Tibial artery (tissue), 4 donors: ENCODE measurements at places on chromosomes 5 and 9.

GRCh38 chr5:75337366-75338021 is 474 bp downstream of the HMGCR start:
- H3K4me3 ChIP-seq = peak overlapping the region; percentile 80
- H3K36me3 ChIP-seq = no peaks in the 10 kb centered on the region
- H3K4me1 ChIP-seq = peaks cover 8% of the 10 kb centered on the region
- peak overlapping the region; percentile 87 for H3K27ac ChIP-seq

DNA sequence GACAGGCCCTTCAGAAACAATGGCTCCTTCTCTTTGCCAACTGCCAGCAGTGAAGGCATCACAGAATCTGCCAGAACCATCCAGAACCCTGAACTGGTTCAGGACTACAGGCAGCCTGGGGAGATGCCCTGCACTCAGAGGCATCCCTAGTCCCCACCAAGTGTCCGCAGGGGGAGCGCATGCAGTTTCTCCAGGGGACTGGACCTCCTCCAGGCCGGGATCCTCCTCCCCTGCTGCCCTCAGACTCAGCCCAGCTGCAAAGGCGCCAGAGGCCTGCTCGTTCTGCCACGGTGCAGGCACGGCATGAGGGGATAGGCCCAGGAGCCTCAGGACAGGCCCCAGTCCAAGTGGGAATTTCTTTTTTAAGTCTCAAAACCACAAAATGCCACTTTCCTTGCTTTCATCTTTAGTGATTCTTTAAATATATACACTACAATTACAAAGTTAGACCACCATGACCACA is 72.0 kb downstream of the SEMA4D start:
- no peaks in the 10 kb centered on the region for H3K36me3 ChIP-seq
- no peaks in the 10 kb centered on the region for H3K27me3 ChIP-seq
- no peak overlapping the region for H3K4me3 ChIP-seq
- H3K4me1 ChIP-seq = no peaks in the 10 kb centered on the region
- no peak for DNase-seq
- H3K27ac ChIP-seq = no peak overlapping the region

DNA sequence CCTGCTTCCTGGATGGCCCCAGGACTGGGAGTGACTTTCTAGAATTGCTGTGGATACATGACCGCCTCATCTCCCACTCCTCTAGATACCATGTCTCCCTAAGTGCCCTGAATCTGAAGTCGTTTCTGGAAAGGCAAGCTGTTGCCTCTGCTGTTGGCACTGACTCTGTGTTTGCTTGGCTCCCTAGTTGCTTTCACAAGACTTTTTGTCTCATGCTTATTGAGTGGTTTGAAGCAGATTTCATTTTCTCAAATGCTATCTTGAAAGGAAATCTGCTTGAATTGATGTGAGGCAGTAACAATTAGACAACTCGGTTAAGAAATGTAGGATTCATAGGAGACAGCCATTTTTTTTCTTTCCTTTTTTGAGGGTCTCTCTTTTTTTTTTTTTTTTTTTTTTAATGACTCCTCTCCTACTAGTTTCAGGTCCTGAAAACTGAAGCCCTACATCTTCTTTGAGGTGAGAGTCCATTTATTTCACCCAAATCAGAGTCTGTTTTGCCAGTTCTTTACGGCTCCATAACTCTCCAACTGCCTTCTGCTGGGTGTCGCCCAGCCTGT is 65.9 kb downstream of the PRDM6 start:
- H3K4me3 ChIP-seq = no peak overlapping the region
- no peaks in the 10 kb centered on the region for H3K27me3 ChIP-seq
- no peaks in the 10 kb centered on the region for H3K36me3 ChIP-seq
- H3K27ac ChIP-seq = peak overlapping the region; percentile 64
- peaks cover 89% of the 10 kb centered on the region for H3K4me1 ChIP-seq

GRCh38 chr9:131950487-131950886 is 129.2 kb downstream of the MED27 start:
- H3K36me3 ChIP-seq = no peaks in the 10 kb centered on the region
- H3K4me1 ChIP-seq = peaks cover 14% of the 10 kb centered on the region

- no peak for DNase-seq
- H3K27ac ChIP-seq = no peak overlapping the region
- H3K27me3 ChIP-seq = no peaks in the 10 kb centered on the region
- no peak overlapping the region for H3K4me3 ChIP-seq
- H3K4me1 ChIP-seq = peaks cover 8% of the 10 kb centered on the region
- no peaks in the 10 kb centered on the region for H3K36me3 ChIP-seq
Observed at GRCh38 chr5:65823204-65823603, 101.2 kb downstream of the NLN start.

- H3K27ac ChIP-seq = no peak overlapping the region
- H3K4me1 ChIP-seq = no peaks in the 10 kb centered on the region
- H3K27me3 ChIP-seq = no peaks in the 10 kb centered on the region
- H3K36me3 ChIP-seq = no peaks in the 10 kb centered on the region
- no peak overlapping the region for H3K4me3 ChIP-seq
Observed at GRCh38 chr5:163890261-163890660, 384.8 kb downstream of the MAT2B start.

GRCh38 chr5:40010436-40010835 is 585.7 kb upstream of the DAB2 start:
- no peaks in the 10 kb centered on the region for H3K4me1 ChIP-seq
- H3K27ac ChIP-seq = no peak overlapping the region
- no peak overlapping the region for H3K4me3 ChIP-seq
- H3K36me3 ChIP-seq = no peaks in the 10 kb centered on the region
- DNase-seq = no peak

DNA sequence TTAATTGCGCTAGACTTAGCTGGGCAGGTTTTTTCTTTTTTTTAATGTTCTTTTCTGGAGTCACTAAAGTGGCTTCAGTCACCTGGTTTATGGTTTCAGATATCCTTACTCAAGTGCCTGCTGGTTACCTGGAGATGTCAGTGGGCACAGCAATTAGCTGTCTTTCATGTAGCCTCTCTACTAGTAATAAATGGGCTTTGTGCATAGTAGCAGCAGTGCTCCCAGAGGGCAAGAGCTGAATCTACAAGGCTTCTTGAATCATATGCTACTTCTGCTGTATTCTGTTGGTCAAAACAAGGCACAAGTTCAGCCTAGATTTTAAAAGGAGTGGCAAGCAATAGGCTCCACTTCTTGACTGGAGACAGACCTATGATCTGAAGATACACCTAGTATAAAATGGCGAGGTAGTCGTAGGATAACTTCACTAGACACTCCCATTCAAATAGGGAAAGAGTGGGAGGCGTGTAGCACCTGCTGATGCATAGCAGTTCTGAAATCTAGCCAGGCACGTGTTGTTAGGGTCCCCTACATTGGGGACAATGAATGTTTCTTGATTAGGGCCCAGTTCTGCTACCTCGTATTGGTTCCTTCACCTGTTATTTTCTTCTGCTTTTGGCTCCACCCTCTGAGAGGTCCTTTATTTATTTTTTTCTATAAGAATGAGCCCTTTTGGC is 7.0 kb downstream of the SCAMP1 start:
- DNase-seq = no peak
- H3K27me3 ChIP-seq = no peaks in the 10 kb centered on the region
- H3K36me3 ChIP-seq = no peaks in the 10 kb centered on the region
- no peak overlapping the region for H3K27ac ChIP-seq
- no peak overlapping the region for H3K4me3 ChIP-seq

DNA sequence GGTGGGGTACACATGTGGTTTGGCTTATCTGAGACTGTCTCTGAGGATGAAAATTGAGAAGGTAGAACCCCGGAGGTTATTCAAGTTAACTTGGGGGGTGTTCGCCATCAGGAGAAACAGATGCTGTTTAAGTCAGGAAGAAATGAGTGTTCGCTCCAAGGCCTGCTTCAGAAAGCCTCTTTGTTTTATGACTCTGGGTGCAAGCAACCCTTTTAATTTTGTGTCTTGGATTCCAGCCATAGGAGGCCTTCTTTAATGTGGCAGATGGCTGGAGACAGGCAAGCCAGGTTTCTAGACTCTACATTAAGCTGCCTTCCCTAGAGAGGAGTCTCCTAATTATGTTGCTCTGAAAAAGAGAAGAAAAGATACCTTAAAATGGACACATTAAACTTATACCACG is 4.2 kb upstream of the SMAD5 start:
- DNase-seq = no peak
- H3K4me3 ChIP-seq = no peak overlapping the region
- no peaks in the 10 kb centered on the region for H3K36me3 ChIP-seq
- no peak overlapping the region for H3K27ac ChIP-seq
- no peaks in the 10 kb centered on the region for H3K27me3 ChIP-seq
- peaks cover 26% of the 10 kb centered on the region for H3K4me1 ChIP-seq

- H3K4me3 ChIP-seq = no peak overlapping the region
- H3K36me3 ChIP-seq = no peaks in the 10 kb centered on the region
- H3K27ac ChIP-seq = no peak overlapping the region
- no peaks in the 10 kb centered on the region for H3K27me3 ChIP-seq
- no peaks in the 10 kb centered on the region for H3K4me1 ChIP-seq
Observed at GRCh38 chr5:131413605-131414559, 150.0 kb downstream of the CDC42SE2 start.

DNA sequence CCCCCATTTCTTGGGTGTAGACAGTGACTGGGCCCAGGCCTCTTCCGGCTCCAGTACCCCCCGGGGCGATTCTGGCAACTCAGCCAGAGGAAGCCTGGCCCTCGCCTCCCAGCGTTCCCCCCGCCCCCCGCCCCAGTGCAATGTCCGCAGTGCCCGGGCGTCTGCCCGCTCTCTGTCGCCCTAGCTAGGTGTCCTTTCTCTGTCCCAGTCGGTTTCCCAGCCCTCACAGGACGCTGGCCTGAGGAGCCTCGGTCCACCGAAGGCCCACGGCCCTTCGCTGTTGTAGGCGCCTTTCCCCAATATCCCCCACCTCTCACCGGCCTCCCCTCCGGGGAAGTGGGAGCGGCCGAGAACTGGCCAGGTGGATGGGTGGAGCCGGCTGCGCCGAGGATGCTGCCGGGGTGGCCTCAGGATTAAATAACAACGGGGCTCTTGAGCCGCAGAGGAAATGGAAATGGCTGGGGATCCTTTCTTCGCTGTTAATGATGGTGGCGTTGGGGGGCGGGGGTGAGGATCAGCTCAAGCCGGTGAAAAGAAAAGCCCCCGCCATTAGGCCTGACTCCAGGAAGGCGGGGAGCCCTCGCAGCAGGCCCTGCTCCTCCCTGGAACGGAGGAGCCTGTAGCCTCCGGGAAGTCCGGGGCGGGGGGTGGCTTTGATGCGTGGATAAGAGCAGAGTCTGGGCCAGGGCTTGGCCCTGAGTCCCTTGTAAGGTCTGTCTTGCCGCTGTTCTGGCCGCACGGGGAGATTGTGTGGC is 1.1 kb upstream of the SPRY4 start:
- peak overlapping the region; percentile 69 for H3K4me3 ChIP-seq
- H3K36me3 ChIP-seq = no peaks in the 10 kb centered on the region
- H3K4me1 ChIP-seq = no peaks in the 10 kb centered on the region
- no peak for DNase-seq
- peak overlapping the region; percentile 95 for H3K27ac ChIP-seq

- no peak overlapping the region for H3K27ac ChIP-seq
- DNase-seq = no peak
- no peak overlapping the region for H3K4me3 ChIP-seq
- no peaks in the 10 kb centered on the region for H3K4me1 ChIP-seq
- no peaks in the 10 kb centered on the region for H3K36me3 ChIP-seq
Observed at GRCh38 chr9:83628540-83628939, 5.6 kb downstream of the IDNK start.

- no peaks in the 10 kb centered on the region for H3K27me3 ChIP-seq
- no peaks in the 10 kb centered on the region for H3K36me3 ChIP-seq
- no peak for DNase-seq
- H3K27ac ChIP-seq = no peak overlapping the region
Observed at GRCh38 chr5:76861612-76862011, 11.8 kb downstream of the S100Z start.

- peaks cover 29% of the 10 kb centered on the region for H3K4me1 ChIP-seq
- peaks cover 20% of the 10 kb centered on the region for H3K36me3 ChIP-seq
- no peaks in the 10 kb centered on the region for H3K27me3 ChIP-seq
- no peak overlapping the region for H3K4me3 ChIP-seq
- no peak overlapping the region for H3K27ac ChIP-seq
- DNase-seq = peak; percentile 14
Observed at GRCh38 chr9:93117924-93118862, 15.9 kb downstream of the NINJ1 start.

DNA sequence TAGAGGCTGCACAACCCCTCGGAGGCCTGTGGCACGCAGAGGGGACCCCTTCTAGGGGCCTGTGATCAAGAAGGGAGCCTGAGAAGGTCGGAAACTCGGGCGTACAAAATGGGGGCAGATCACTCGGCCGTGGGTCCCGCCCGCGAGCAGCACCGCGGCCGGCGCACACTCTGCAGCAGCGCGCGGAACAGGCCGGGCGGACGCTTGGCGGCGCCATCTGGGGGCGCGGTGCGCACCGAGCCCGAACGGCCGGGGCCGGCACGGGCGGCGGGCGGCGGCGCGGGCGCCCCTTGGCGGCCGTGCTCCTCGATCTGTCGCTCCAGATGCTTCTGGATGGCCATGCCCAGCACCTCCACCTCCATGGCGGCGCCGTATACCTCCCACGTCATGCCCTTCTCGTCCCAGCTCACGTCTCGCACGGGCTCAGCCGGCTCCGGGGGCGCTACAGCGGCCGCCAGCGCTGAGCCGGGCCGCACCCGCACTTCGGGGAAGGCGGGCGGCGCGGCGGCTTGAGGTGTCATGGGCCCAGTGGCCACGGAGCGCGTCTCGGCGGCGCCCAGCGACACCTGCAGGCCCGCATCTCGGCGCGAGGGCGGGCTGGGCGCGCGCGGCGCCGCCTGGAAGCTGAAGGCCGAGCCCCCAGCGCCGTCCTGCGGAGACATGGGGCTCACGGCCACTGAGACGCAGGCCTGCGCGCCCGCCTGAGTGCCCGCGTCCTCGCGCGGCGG is 13.1 kb downstream of the GPRIN1 start:
- no peak overlapping the region for H3K27ac ChIP-seq
- H3K4me3 ChIP-seq = peak overlapping the region; percentile 39
- no peaks in the 10 kb centered on the region for H3K36me3 ChIP-seq
- peaks cover 71% of the 10 kb centered on the region for H3K27me3 ChIP-seq
- no peak for DNase-seq

DNA sequence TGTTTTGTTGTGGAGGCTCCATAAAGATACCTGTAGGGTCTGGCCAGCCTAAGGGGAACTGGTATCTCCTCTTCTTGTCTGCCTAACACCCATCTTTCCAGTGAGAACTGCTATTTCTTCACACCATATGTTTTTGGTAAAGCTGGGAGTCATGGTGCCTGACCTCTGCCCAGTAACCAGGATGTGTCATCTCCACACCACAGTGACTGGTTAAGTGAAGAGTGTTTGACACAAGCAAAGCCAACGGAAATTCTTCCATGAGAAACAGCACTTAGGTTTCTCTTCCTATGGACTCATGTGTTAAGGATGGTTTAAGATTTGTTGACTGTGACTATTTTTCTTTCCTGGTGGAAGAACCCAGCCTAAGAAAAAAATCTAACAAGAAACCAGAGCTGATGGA is 111.5 kb downstream of the HTR4 start:
- no peaks in the 10 kb centered on the region for H3K36me3 ChIP-seq
- H3K27ac ChIP-seq = no peak overlapping the region
- DNase-seq = no peak
- no peaks in the 10 kb centered on the region for H3K27me3 ChIP-seq
- no peak overlapping the region for H3K4me3 ChIP-seq

- H3K27me3 ChIP-seq = peaks cover 67% of the 10 kb centered on the region
- no peak overlapping the region for H3K4me3 ChIP-seq
- no peak overlapping the region for H3K27ac ChIP-seq
- H3K4me1 ChIP-seq = no peaks in the 10 kb centered on the region
Observed at GRCh38 chr9:135663857-135664256, 748 bp downstream of the LCN9 start.
